Stimulated activated CD8-positive, alpha-beta memory T cell treated with anti-CD3 and anti-CD28 coated beads, Interleukin-15, amount 100 ng/mL, for 24 hours (primary cell): ENCODE measurements at places on chromosomes 3 and 15.

DNA sequence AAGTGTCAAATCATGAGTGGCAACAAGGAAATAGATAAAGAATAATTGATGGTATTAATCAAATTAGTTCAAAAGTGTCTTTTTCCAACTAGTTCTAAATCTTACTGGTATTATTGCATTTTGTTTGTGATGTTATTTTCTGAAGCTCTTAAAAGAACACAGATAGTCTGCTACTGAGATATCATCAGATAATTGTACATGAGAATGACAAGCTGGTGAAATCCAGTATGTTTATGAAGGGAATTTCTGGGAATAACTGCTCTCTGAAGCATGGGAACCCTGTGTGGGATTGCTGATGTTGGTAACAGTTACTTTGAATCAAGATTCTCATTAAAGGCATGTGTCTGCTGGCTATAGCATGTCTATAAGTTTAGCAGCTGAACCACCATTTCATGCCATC, 190.3 kb upstream of the CDIN1 start:
- no peak for DNase-seq

DNA sequence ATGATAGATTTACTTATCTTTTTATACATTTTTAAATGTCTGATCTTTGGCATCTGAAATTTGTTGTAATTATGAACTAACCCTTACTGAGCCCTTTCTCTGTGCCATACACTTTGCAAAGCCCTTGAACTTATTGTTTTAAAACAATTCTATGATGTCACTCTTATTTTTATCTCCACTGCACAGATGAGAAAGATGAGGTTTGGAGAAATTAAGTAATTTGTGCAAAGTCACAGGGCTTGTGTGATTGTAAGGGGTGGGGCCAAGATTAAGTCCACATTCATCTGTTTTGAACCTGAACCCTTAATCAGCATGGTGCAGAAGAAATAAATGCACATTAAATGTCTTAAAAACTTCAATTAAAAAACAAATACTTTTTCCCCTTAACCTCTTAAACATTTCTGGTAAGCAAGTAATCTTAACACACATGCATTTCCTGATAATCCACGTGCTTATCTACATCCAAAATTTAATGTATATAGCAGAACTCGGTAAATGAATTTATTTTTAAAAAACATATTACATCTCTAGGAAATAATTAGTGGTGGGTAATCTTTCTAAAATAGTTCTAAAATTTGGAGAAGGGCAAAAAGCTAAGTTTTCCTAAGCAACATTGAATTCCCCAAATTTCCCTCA, 189.8 kb upstream of the TBC1D5 start:
- no peak for DNase-seq

DNA sequence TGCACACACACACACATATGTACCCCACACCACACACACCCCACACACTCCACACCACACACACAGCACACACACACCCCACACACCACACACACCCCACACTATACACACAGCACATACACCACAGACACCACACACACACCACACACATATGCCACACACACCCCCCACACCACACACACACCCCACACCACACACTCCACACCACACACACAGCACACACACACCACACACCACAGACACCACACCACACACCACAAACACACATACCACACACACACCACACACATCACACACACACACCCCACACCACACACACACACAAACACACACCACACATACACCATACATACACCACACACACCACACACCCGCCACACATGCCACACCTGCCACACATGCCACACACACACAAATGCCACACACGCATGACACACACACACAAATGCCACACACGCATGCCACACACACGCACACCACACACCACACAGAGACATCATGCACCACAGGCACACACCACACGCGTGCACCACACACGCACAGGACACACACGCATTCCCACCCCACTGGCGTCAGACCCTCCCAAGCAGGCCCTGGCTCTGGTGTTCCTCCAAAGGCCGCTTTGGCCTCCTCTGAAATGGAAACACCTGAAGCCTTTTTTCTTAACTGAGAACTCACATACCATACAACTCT, 15.7 kb downstream of the CHST13 start:
- no peak for DNase-seq

DNA sequence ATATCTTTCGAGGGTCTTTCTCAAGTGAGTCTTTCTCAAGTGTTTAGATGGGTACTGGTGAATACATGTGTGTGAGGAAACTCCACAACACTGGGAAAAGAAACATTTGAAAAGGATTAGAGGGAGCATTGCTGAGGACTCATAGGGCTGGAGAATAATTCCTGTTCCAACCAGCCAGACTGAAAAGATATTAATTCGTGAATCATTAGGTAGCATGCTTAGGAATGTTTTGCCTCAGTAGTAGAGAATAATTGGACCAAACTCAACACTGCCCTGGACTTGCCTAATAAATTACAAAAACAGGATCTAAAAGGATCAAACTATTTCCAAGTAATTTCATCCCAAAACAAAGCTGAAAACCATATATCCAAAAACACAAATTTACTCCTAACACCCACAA, 17.3 kb downstream of the PP2D1 start:
- DNase-seq = no peak

DNA sequence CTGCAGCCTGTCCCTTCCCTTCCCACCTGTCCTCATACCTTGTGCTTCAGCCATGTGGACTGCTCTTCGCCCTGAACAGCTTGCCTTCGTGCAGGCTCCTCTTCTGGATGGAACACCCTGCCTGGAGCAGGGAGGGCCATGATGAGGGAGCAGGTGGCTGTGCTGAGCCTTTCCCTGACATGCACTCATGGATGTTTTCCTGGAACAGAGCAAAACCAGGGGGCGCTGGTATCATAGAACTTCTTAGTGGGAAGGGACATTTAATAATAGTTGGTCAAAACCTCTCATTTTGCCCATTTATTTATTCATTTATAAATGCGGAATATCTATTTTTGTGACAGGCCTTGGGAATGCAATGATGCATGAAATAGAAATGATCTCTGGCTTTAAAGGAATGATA, 149.3 kb downstream of the CACNA1D start:
- no peak for DNase-seq

DNA sequence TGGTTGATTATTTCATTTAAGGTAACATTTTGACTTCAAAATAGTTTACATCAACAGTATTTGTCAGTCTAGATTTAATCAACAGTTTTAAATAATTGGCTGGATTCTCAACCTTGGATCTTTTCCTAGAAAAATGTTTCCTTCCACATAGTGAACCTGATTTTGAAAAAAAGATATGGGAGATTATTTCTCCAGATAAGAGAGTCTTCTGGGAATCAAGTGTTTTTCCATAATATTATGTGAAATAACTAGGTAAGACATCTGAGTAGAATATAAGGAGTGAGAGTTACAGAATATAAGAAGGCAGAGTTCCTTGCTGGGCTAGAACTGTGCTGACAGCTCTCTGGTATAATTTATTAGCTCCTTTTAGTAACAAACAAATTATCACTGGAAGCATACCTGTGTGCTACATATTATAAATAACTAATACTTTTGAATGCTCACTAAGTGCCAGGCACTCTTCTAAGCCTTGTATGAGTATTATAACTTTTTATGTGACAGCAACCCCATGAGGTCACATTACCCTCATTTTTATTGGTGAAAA, 18.8 kb upstream of the TNFSF10 start:
- no peak for DNase-seq

DNA sequence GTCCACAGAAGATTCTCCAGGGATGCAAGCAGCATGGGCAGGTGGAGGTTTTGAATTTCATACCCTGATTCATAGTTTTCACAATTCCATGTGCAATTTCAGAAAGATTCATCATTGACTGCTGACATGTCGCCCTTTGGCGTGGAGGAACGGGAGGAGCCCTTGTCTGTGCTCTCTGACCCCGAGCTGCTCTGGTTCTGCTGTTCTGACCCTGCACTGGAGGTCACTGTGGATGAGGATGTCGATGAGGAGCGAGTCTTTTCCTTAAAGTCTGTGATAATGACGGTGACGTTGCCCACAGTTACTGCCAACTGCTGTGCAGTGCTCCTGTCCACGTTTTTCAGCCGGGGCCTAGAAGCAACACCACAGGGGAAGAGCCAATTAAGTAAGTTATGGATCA, 470.0 kb downstream of the SHQ1 start:
- no peak for DNase-seq
